ENCODE measurements at places on chromosomes 6 and 20.
A peak's percentile ranks its signal among the peaks of the same experiment; 100 is the strongest.

DNA sequence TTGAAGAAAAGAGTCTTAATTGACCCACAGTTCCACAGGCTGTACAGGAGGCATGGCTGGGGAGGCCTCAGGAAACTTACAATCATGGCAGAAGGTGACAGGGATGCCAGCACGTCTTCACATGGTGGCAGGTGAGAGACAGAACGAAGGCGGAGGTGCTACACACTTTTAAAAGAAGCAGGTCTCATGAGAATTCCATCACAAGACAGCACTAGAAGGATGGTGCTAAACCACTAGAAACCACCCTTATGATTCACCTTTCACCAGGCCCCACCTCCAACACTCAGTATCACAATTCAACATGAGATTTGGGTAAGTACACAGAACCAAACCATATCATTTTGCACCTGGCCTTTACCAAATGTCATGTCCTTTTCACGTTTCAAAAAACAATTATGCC is 20.9 kb downstream of the TAGAP start:
- no peak for DNase-seq

- DNase-seq = no peak
These were observed 85.6 kb downstream of the POPDC3 start for GRCh38 chr6:105094133-105094640.

- DNase-seq = no peak
These were observed 228.0 kb upstream of the SYNDIG1 start for GRCh38 chr20:24241466-24241865.

DNA sequence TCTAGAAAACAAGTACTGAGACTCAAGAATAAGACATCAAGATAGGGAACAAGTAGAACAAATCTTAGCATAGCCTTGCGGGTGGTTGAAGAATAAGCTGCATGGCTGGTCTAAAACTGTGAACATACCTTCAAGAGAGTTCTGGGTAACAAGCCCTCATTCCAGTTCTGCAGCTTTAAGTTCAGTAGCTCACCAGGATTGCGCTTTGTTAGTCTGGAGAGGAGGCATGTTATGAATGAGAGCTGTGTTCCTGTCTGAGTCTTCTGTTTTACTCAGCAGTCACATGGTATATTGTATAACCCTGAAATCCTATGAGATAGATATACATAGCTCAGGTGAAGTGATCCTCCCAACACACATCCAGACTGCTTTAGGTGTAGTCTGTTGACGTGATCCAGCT is 406.6 kb upstream of the IRAK1BP1 start:
- DNase-seq = no peak

- DNase-seq = no peak
These were observed 158.1 kb upstream of the B3GAT2 start for GRCh38 chr6:71114986-71115385.

DNA sequence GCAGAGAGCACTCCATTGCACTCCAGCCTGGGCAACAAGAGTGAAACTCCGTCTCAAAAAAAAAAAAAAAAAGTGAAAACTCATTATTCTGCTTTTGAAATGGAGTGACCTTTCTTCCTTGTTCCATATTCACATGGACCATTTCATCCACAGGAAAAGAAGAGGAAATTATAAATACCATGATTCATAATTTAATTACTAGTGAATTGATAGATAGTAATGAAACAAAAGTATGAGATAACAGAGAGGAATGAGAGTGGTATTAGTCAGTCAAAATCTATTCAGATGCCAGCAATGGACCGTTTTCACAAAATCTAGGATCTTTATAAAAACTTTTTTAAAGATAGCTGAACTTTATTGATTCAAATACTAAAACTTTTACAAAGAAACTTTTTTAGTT is 443.1 kb upstream of the FLRT3 start:
- DNase-seq = no peak

DNA sequence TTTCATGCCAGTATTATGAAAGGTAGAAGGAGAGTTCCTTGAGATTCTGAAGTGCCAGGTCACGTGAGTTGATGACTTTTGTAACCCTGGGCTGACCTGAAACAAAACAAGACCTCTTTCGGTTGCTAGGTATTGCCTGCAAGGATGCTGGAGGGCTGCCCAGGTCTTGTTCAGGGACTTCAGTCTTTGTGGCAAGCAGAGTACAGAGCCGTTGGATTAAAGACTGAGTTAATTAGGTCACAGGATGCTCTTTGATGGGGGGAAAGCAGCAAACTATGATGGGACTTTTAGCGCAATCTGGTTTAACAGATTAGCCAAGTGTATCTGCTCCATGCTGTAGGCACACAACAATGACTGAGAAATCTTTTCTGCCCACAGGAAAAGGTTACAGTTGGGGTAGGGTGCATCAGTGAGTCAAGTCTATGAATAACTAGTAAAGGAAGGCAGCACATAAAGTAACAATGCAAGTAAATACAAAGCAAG is 12.8 kb upstream of the ELOVL5 start:
- no peak for DNase-seq

- no peak for DNase-seq
These were observed 6.3 kb upstream of the FOXF2 start for GRCh38 chr6:1382883-1383728.

- DNase-seq = no peak
These were observed 11.6 kb downstream of the RBCK1 start for GRCh38 chr20:419556-420165.

DNA sequence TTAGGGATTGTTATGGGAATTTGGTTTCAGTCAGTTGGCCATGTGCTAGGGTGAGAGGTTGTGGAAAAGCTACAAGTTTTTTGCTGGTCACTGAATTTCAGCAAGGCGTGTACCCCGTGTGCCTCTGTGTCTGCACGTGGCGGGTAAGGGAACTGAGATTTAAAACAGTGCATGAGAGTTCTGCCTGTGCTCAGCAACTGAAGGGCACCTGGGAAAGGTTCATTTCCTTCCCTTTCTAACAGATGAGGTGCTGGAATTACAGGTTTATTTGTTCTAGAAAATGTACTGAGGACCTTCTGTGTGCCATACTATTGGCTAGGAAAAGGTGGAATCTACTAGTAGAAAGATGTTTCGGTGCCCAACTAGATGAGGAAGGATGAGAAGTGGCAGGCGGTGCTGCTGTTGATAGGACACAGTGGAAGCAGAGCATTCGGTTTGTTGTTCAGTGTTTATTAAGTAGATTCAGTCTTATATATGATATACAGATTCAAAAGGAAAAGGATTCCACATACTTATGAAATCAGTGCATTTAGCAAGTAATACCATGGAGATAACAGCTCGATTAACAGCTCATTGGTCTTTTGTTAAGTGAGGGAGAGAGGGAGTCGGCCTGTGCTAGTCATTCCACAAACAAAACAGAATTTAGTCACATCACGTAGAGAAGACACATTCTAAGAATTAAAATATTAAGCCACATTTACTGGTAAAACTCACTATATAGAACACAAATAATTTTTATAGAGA is 84.7 kb downstream of the ASXL1 start:
- DNase-seq = no peak

- peak; percentile 92 for DNase-seq
These were observed 40.6 kb downstream of the SLC35D3 start for GRCh38 chr6:136962661-136963060.

DNA sequence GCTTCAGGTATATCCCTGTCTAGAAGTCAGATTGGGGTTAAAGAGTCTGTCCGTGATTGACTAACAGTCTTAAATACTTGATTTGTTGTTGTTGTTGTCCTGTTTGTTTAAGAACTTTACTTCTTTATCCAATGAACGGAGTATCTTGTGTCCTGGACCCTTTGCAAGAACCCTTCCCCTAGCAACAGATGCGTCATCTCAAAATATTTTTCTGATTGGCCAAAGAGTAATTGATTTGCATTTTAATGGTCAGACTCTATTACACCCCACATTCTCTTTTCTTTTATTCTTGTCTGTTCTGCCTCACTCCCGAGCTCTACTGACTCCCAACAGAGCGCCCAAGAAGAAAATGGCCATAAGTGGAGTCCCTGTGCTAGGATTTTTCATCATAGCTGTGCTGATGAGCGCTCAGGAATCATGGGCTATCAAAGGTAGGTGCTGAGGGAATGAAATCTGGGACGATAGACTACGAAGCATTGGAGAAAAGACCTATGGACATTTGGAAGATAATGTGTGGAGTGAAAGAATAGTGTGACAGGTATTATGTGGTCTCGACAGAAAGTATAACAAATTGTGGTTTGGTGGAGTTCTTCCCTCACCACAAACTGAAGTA is at the start of gene HLA-DRA:
TSS of gene HLA-DRA (plus strand) at position 286 of the 613 bp plus-strand sequence. CDS start at position 350, 64 bp downstream.
- DNase-seq = no peak

GRCh38 chr6:114033606-114034005 is 62.7 kb upstream of the HDAC2 start:
- no peak for DNase-seq

GRCh38 chr20:43586641-43587040 is 4.1 kb upstream of the IFT52 start:
- no peak for DNase-seq

- DNase-seq = peak; percentile 39
These were observed 106.5 kb downstream of the ARID1B start for GRCh38 chr6:156883497-156884252.

- DNase-seq = no peak
These were observed 102.7 kb downstream of the TSHZ2 start for GRCh38 chr20:53074811-53075314.

- no peak for DNase-seq
These were observed 3.9 kb upstream of the PHF20 start for GRCh38 chr20:35767683-35768481.

DNA sequence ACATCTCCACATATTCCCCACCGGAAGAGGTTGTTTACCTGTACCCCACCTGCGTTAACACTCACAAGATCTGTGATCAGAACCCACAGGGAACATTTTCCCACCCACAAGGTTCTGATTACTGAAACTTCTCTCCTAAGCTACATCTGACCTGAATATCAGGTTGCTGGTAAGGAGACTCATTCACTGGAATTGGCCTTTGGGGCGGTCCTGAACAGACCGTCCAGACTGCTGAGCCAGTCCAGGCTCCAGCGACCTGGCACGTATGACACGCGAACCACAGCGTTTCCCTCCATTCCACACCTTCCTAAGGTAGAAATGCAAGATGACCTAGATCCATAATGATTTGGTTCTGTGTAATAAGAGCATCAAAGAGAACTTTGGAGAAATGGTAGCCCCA is 9.8 kb downstream of the VGLL2 start:
- DNase-seq = no peak

DNA sequence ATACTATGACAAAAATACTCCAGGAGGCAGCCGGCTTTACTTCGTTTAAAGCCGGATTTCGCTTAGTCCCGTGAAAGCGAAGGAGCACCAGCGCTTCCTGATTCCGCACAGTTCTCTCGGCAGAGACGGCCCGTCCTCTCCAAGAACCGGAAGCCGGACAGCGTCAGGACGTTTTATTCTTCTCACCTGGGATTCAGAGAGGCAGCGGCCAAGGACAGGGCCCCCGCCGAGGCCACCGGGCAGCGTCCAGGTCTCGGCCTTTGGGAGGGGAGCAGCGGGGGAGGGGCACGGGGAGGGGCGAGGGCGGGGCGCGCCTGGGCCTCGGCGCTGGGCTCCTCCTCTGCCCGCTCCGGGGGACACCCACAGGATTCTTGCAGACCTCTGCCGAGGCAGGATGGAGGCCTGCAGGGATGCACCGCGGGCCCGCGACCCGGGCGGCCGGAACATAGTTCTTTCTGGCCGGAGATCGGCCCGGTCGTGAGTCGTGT is 2.8 kb upstream of the DIDO1 start:
- DNase-seq = no peak

DNA sequence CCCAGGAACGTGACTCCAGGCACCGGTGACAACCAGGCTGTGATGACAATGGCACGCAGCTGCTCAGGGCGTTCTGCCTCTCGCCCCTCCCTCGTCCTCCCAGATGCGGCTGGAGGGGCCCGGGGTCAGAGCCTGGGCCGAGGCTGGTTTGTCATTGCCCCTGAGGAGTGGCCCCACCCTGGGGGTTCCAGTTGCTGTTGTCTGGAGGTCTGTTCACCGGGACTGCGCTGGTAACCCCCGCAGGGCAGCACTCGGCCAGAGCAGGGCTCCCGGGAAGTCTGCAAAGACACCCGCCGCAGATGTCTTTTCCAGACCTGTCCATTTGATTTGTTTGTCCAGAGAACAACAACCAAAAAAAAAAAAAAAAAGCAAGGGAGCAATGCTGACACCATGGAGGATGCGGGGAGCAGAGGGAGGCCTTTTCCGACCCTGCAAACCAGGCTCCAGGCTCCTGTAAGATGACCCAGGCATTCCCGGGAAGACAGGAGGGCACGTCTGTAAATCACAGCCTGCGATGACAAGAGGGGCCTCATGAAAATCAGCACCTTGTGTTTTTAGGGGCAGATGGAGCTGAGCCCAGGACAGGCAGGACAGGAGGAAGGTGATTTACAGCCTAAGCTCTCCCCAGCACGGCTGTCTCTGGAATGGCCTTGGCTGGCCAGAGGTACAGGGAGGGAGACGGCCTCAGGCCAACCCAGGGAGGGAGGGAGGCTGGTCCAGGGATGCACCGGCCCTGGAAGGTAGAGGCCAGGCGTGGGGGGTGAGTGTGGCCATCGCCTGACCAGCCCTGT is 189.3 kb downstream of the ERMARD start:
- no peak for DNase-seq

GRCh38 chr6:38279423-38279822 is 360.3 kb downstream of the BTBD9 start:
- DNase-seq = no peak

- no peak for DNase-seq
These were observed 207.9 kb downstream of the GMPR start for GRCh38 chr6:16446273-16446672.

DNA sequence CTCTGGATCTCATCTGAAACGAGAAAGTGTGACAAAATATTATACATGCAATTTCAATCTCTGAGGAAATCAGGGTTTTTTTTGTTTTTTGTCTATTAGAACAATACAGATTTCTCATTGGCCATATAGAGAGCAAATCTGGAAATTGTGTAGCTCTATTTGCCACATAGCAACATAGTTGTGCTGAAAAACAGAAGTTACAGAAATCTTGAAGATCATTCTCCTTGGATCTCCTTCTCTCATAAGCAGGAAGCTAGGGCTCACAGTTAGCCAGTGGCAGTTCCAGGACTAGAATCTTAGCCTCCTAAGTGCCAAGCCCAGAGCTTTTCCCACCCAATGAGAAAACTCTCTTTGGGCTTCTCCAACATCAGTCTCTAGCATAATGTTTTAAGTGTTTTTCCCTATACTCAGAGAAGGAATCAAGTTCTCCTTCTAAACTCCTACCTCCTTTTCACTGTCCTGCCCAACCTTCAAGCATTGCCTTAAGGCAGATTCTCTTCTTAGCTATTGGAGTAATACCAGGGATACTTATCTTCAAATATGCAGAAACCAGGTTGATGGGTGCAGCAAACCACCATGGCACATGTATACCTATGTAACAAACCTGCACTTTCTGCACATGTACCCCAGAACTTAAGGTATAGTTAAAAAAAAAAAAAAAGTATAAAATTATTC is 211.6 kb downstream of the ALDH8A1 start:
- DNase-seq = no peak

DNA sequence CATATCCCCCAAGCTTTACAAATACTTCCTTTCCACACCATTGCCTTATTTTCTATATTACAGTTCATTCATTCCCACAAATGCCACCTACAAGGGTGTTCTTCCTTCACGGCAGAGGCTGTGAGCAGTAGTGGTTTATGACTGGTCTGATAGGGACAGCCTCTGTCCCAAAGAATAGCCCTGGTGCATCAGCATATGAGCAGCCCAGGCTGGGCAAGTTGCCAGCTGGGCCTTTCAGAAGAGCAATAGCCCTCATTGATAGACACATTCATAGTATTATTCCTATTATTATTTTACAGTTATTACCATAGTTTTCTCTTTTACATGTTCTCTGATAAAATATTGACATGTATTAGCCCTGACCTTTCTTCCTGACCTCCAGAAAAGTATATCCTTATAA is 149.9 kb downstream of the MMS22L start:
- no peak for DNase-seq

GRCh38 chr6:85593438-85594196 is at the start of gene SNX14:
Gene SNX14, minus strand, starts transcription at chr6:85593858. Its CDS starts 140 bp downstream, at chr6:85593718.
- DNase-seq = peak; percentile 70

GRCh38 chr20:52494244-52494643 is 302.7 kb upstream of the ZFP64 start:
- DNase-seq = no peak
